Activated CD8-positive, alpha-beta memory T cell treated with anti-CD3 and anti-CD28 coated beads for 4 hours (primary cell): ENCODE measurements at places on chromosomes 5 and 9.

DNA sequence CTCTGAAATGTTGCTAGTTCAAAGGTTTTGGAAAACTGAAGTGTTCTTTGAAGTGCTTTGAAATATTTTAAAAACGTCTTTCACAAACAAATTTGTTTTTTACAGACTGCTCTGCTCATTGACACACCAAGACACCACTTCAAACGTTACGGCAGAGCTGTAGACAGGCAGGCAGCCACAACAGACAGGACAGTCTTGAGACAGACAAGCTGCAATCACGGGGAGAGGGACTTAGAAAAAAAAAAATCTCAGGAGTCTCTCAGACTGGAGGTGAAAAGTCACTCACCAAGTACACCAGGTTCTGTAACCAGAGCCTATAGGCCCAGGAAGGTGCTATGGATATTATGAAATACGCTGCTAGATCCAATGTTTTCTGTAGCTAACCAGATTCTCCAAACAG lies 135.4 kb downstream of the ISL1 start:
- DNase-seq, result no peak

- DNase-seq, result no peak
Observed at GRCh38 chr5:76380346-76381066, 22.6 kb upstream of the IQGAP2 start.

- DNase-seq, result no peak
Observed at GRCh38 chr9:123282362-123283047, 14.1 kb upstream of the STRBP start.

GRCh38 chr5:124703995-124704394 lies 42.4 kb downstream of the ZNF608 start:
- DNase-seq, result no peak

- DNase-seq, result no peak
Observed at GRCh38 chr5:81290146-81290545, 11.2 kb upstream of the ZCCHC9 start.

GRCh38 chr5:121937762-121938161 lies 24.0 kb upstream of the SRFBP1 start:
- no peak for DNase-seq

- no peak for DNase-seq
Observed at GRCh38 chr9:122287214-122287720, 22.6 kb downstream of the MRRF start.

DNA sequence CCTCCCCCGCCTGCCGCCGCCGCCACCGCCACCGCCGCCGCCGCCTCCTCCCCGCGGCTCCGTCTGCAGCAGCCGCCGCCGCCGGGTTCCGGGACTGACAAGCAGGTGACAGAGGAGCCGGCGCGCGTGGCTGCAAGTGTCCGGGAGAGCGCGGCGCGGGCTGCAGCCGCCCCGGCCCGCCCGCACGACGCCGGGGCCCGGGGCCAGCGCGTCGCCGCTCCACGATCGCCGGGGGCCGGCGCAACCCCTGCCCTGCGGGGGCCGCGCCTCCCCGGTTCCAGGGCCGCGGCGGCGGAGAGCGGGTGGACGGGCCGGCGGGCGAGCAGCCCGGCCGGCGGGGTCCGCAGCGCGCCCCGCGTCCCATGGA lies 343 bp downstream of the LMX1B start:
- DNase-seq, result no peak

GRCh38 chr5:157449011-157449723 lies 10.8 kb upstream of the NIPAL4 start:
- no peak for DNase-seq

DNA sequence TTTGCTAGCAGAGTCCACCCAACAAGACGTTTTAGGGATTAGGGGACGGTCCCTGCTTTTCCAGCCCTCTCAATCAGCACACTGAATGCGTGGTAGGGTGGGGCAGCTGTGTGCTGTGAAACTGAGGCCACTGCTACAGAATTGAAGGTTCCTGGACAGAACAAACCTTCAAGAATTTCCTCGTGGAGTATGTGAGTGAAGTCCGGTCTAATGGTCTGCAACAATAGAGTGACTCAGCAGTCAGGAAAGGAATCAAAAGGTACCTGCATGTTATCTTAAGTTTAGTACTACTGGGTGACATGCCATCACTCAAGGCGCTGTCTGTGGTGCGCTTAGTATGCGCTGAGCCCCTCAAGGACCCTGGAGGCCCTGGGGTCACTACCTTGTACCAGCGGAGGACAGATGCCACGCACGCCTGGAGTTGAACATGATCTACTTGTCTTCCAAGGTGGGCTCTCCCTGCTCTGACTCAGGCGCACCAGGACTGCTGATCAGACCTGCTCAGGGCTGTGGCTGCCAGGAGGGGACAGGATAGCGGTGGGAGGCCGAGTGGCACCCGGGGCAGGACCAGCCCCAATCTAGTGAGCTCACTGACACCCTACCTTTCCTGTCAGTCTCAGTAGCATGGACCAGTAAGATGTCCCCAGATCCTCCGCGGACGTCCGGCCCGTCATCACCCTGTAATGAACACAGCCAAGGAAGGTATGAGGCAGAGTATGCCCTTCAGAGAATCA lies 50.5 kb downstream of the PRRT1B start:
- no peak for DNase-seq

- DNase-seq, result no peak
Observed at GRCh38 chr5:78922879-78923621, 62.1 kb downstream of the ARSB start.

- DNase-seq, result no peak
Observed at GRCh38 chr5:42689391-42689790, 67.2 kb upstream of the CCDC152 start.

DNA sequence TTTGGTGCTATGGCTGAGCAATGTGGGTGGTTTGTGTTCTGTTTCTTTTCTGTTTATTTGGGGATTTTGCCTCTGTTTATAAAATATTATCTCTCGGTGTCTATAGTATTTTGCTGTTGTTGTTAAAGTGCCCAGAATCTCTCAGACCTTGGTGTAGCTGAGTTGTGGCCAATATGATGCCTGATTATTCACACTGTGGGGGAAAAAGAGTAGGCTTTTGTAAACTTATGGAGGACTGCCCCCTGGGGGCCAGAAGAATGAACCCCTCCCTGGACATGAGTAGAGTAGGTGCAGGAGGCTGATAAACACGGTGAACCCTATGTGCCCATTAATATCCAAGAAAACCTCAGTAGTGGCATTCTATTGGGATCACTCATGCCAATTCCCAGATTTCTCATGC lies 49.0 kb upstream of the DPYSL3 start:
- DNase-seq, result no peak

- no peak for DNase-seq
Observed at GRCh38 chr9:72193478-72193881, 44.2 kb downstream of the GDA start.

DNA sequence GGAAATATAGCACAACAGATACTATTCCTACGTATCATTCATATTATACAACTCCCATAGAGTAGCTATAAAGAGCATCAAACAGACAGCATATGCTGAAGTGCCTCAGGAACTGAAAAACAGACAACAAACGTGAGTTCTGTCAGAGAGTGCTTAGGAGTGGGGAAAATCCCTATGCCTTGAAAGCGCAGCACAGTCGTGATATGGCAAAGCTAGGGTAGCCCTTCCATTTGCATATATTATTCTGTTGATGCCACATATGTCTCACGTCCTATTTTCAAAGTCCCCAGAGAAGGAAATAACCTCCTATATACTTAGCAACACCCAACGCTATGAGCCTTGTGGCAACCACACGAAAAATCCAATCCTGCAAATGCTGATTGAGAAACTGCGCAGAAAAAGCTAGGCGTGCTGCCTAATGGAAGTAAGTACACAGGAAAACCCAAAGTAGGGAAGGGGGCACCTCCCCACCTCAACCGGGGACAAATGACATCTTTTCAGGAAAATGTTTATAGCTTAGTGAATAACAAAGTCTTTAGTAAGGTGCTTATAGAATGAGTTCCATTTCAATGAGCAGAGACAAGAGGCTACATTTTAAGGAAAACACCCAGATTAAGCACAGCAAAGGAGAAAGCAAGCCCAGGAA lies 105.1 kb downstream of the MED10 start:
- no peak for DNase-seq

GRCh38 chr5:65727491-65728156 lies 5.6 kb downstream of the NLN start:
- no peak for DNase-seq

DNA sequence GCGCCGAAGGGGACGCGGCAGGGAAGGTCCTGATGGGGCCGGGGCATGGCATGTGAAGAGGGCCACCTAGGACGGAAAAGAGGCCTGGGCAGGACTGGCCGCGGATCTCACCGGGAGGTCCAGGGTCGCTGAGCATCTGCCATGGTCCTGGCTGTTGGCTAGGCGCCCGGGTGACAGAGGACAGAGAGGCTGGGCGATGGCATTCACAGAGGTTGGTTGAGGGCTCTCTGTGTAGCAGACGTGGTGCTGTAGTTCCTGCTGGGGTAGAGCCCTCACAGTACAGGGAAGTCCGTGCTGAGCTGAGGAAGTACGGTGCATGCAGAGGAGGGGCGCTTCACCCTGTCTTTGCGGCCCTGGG lies 427 bp downstream of the PCYOX1L start:
- DNase-seq, result no peak

GRCh38 chr9:2335260-2335659 lies 286.3 kb upstream of the VLDLR start:
- DNase-seq, result no peak

DNA sequence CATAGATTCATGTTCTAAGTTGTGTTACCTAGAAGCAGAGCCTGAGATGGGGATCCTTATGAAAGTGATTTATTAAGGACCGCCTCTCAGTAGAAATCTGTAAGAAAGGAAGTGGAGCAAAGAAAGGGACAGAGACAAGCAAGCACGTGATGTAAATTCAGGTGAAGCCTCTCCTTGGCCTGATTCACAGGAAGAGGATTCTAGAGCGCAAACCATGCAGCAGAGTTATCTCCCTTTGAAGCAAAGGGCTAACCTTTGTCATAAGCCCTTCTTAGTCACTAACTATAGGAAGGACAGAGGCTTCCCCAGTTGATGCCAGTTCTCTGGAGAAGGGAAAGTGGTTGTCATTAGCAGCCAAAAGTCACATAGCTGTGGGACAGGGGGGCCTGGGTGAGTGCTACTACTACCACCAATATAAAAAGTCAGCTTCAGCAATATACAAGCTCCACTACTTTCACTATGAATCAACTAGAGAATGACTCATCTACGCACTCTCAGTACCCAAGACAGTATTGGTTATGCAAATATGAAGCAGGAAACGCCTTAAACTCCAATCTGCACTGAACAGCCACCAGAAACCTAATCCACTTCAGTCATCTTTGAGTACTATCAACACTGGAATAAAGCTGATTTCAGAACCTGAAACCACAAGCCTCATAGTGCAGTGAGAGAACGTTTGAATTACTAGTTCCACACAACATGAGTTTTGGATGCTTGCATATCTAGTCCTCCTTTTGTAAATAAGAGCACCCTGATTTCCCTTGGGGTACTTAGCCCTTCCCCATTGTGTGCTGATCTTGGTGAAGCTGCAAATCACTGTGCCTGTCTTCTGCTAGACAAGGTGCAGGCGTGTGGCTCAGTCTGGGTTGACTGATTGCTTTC lies 162.7 kb downstream of the ZNF608 start:
- no peak for DNase-seq

DNA sequence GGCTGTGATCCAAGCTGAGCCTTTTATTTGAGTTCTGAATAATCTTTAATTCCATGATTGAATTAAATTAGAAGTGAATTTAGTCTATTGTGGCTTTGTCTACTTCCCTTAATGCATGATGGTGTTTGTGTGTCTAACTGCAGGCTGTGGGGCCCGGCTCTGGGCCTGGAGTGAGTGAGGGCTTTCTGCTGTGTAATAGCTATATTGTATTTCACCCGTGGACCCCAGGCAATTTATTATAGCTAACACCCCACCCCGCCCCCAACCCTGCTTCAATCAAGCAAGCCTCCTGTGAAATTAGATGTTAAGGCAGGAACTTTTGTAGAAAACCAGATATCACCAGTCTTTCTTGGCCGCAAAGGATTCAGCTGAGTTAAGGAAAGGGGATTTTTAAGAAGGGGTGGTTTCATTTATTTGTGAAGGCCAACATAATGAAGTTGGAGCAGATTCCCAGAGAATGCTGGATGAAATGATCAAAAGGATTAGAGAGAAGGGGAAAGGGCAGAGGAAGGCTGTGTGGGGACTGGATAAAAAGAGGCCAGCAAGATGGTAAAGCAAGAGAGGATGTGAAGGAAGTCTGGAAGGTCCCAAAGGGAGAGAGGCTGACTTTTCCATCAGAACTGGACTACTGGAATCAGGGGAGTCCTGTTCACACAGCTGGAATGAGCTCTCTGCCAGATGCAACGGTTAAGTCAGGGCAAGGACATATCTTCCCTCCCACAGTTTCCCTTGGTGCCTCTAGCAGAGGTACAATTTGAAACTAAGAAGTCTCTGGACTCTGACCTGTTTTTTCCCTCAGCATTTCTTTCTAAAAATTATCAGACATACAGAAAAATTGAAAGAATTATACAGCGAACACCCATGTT lies 125.3 kb upstream of the SAP30L start:
- no peak for DNase-seq

GRCh38 chr9:38727497-38728001 lies 7.6 kb upstream of the FAM240B start:
- DNase-seq, result no peak

DNA sequence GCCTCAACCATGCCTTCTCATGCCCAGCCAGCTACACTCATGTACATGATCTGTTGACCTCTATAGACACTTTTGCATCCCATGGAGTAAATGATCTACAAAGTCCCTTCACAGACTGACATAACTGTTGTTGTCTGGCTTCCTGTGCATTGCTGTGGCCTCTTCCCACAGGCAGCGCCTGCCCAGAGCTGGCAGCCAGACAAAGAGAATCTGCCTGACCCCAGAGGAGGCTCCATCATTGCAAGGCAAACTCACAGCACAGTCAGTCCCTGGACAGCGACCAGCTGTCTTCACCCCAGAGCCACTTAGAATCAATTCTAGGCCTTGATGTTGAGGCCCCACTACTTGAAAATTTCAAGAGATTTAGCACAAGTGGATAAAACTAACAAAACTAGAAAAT lies 65.5 kb downstream of the INSYN2B start:
- no peak for DNase-seq

DNA sequence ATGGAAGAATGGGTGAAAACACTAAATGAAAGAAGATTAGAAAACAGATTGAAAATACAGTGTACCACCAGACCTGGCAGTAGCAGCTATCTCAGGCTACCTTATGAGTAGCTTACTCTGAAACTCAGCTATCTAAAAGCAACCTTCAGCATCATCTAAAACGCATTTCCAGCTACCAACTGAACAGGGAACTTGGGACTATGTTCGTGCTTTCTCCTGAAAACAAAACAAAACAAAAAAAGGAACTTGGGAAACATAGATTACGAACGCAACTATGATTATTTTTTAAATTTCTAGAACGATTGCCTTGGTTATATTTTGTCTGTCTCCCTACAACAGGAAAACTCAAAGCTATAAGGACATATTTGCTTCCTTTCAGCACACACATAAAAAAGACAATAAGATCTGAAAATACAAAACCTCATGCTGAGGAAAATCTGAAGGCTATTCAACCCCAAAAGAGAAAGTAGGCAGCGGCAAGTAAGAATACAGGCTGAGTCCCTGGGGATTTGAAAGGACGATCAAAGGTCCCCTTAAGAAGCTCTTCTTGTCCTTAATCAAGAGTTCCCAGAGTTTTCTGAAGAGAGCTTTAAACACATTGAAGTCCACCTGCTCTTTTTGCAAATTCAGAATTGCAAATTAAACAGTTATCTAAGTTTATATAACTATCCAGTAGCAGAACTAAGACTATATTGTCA lies 53.4 kb downstream of the OR2K2 start:
- DNase-seq, result no peak
